ENCODE measurements at places on chromosomes 3 and 15.
A peak's percentile ranks its signal among the peaks of the same experiment; 100 is the strongest.

DNA sequence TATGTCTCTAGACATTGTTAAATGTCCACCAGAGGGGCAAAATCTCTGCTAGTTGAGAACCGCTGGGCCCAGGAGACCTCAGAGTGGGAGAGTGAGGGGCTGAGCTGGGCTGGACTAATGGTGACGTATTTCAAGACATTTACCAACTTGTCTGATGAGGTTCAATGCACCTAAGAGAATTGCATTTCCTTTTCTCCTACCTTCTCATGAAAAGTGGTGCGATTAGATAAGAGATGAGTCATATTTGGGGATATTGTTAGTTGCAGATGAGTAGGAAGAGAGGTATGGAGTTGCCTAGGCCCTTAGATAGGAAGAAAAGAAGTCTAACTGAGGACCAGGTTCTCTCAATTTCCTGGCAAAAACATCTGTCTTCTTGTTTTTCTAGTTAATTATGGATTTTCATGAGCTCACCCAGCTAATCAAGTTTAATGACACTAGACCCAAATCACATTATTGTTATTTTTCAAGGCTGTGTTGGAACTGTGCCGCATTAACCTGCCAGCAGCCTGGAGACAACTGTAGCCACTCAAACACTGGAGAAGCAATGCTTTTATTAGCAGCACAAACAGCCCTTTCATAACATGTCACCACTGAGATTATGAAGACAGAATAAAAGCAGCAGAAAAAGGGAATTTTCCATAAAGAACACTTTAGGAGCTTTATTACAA, 144.2 kb downstream of the PDCD6IP start:
- no peak for DNase-seq

DNA sequence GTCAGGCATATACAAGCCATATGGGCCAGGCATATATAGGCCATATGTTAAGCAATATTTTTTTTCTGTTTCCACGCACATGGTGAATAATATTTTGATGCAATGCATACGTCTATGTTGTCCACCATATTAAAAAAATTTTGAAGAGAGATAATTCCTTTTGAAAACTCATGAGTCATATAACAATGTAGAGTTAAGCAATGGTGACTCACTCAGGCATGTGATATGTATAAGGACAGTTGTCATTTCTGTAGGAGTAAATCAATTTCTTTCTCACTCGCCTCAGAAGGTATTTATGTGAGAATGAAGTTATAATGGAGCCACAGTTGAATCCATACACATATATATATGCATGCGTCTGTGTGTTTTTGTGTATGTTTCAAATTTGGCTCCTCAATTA, 272.6 kb downstream of the EPHA3 start:
- DNase-seq, result no peak

DNA sequence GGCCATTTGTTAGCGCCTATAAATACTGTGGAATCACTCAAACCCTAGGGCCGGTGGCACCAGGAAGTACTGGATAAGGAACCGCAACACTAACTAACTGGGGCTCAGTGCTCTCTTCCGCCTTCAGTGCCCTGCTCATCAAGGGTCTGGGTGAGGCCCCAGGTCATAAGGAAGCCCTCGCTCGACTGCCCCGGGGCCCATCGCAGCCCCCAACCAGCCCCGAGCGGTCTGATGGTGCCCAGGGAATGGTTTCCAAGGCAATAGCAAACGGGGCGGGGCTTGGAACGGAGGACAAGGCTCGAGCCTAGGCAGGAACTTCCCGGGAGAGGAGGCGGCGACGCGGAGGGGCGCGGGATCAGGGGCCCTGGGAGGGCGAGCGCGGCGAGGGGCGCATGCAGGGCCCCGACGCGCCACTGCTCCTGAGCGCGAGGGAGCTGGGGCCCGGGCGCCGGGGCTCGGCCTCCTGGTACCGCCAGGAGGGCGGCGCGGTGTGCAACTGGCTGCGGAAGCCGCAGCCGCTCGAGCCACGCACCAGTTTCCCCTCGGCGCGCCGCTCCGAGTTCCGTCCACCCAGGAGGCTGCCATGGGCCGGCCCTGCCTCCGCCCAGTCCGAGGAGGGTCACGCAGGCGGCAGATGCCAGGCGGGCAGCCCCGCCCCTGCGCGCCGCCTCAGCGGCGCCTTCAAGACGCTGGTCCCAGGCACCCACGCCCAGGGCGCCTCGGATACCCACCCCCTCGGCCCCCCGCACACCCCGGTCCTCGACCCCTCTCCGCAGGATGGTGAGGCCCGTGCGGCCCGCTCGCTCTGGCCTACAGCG, at the start of gene TTLL3:
Gene TTLL3 (plus strand): TSS at position 648 of the 818 bp plus-strand sequence. CDS start 400 bp downstream, outside the sequence.
- DNase-seq, result peak; percentile 82

DNA sequence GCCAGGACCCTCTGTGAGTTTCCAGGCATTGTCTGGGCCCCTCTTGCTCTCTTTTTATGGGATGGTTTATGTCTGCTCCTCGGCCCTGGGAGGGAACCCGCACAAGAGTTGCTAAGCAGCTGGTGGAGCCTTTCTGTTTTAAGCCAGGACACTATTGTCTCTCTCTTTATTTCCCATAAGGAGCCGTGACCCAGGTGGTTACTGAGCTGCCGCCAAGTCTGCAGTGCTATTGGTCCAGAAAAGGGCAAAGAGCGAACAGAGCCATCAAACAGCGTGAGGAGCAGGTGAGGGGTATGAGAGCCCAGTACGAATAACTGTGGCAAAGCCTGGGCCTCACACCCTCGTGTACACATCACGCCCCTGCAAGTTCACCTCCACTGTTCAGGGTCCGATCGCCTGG, 280.2 kb downstream of the SHQ1 start:
- DNase-seq, result no peak

DNA sequence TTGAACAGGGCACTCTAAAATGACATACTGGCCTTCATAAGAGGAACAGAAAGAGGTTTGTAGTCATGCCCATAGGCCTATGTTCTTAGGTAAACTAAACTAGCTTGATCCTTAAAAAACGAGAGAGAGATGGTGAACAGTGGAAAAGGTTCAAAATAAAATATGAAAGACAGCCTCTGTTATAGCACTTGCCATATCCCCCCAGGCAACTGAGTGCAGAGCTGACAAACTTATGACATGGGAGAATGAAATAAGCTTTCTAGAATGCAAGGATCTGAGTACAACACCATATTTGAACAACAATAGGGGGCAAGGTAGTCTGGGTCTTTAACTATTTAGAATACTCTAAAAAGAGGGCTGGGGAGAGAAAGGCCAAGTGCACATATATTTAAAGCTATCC, 700.6 kb upstream of the CFAP20DC start:
- no peak for DNase-seq

DNA sequence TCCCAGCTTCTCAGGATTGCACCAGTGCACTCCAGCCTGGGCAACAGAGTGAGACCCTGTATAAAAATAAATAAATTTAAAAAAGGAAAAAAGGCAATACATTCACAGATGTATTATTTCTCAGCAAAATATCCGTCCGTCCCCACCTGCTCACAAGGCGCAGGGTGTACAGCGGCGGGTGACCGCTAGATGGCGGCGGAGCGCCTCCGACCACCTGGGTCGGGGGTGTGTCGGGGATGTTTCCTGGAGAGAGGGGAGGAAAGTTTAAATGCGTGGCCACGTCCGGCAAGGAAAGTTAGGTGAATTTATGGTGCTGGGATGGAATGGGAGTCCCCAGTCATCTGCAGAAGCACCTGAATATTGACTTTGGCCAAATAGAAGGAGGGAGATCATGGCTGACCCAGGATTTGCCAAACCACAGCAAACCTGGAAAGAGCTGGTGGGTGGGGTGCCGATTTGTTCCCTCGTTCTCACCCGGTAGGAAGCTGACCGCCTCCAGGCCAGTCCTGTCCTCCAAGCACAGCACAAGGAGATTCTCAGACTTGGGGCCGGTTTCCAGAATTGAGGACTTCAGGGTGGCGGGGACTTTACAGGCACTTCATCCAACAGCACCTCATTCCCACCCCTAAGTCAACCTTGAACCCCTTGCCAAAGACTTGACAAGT, 88.3 kb downstream of the TMEM266 start:
- DNase-seq, result peak; percentile 58

DNA sequence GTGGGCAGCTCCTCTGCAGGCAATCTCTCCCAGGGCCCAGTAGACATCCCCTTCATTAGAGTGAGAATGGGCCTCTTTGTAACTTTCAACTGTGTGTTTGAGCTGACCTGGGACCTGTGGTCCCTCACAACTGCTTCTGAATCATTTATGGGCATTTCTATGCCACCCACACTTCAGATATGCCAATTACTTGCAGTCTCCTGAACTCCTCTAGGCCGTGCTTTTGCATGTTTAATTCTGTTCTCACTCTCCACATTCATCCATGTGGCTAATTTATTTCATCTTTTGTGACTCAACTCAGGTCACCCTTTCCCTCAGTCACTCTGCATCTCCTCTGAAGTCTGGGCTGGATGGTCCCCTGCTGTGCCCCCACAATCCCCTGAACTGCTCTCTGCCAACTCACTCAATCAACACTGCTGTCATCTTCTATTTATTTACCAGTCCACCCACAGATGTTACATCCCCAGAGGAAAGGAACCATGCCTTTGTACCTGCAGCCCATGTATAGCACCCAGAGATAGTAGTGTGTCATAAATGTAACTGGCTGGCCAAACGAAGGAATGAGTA, 364.7 kb downstream of the EPHB1 start:
- DNase-seq, result no peak

DNA sequence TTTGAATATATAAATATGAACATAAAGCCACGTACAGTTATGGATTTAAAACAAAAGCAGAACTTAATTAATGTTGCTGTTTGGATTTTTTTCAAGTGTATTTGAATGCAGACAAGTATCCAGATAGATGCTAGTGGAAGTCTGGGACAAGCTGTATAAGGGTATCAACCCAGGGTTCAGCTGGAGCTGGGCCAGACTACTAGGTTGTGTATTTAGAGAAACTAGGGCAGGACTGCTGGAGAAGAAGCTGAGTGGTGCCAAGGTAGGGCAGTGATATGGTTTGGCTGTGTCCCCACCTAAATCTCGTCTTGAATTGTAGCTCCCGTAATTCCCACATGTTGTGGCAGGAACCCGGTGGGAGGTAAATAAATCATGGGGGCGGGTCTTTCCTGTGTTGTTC, 189.8 kb upstream of the CTDSPL start:
- DNase-seq, result no peak

GRCh38 chr3:42061025-42061712, 30.0 kb upstream of the TRAK1 start:
- DNase-seq, result no peak

- no peak for DNase-seq
Observed at GRCh38 chr3:185330644-185331043, 32.3 kb upstream of the MAP3K13 start.

DNA sequence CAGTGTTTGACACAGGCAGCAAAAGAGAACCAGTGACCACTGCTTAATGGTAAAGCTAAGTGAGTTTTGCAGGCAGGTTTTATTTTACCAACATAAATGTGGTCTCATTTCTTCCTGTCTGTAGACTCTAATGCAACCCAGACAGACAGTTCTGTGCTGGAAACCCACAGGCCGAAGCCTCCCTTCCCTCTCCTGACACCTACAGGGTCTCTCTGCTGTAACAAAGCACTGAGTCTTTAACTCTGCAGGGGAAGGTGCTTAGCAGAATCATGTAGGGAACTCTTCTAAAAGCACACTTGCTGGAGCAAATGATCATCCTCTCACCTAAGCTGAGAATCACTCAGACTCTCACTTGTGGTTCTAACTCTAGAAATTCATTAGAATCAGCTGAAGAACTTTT, 200.3 kb downstream of the KBTBD8 start:
- DNase-seq, result no peak

DNA sequence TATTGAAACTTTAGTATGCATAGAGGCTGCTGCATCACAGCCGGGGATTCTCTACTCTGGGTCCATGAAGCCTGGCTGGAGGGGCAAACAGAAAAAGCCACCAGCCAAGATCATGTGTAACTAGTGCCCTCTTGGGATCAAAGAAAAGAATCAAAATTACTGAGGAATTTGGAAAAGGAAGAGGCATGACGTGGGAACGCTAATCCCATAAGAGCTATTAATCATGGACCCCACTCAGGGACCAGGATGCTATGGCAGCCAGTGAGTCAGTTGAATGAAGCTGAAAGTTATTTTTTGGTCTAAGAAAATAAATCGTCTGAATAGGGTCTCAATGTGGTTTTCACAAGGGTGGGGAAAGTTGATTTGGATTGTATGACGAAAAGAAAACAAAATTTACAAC, 1165.1 kb downstream of the ROBO2 start:
- no peak for DNase-seq

DNA sequence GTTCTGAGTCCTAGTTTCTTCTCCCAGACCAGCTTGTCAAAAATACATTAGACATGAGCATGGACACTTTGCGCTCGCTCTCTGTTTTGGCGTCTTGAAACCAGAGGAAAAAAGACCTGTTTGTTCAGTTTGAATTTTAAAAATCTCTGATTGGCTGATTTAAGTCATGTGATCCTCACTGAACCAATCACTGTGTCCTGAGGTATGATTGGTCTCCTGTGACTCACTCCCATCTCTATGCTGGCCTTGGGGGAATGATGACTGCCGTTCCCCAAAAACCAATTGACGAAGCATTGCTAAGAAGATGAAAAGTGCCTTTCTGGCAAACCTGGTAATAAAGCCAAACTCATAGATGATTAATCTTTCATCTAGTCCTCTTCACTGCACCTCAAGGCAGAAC, 256.5 kb downstream of the IL5RA start:
- DNase-seq, result no peak

GRCh38 chr3:197942956-197943556, 6.9 kb upstream of the RPL35A start:
- DNase-seq, result peak; percentile 82

- DNase-seq, result no peak
Observed at GRCh38 chr3:180409883-180410282, 192.1 kb upstream of the TTC14 start.

DNA sequence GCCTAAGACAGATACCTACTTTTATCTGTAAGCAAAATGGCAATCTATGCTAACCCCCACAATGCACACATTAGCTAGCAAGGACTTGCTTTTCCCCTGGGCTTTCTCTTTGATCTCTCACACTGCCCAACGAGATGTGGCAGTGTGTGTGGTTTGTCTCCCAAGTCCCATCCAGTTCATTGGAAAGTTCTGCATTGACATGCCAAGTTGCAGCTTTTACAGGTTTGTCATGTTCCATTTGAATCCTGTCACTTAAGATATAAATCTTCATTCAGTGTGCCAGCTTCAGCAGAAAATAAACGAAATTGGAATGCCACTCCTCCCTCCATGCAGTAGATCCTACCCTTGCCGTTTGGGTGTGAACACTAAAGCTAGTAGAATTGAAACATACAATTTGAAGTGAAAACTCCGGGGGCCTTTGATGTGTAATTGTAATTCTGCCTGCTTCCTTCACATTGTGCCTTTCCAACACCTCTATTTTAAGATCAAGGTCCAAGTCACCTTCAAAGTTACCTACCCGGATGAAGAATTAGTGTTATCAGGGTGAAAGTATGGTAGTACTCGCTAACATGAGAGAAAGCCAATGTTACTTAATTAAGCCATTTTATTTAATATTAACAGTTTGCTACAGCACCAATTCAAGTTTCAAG, 130.9 kb upstream of the BHLHE40 start:
- DNase-seq, result no peak

GRCh38 chr3:8635125-8635524, 9.5 kb downstream of the SSUH2 start:
- no peak for DNase-seq
